ENCODE measurements at places on chromosomes 3 and 15.

GRCh38 chr15:70153921-70154717 lies 56.4 kb upstream of the TLE3 start:
- DNase-seq: no peak

DNA sequence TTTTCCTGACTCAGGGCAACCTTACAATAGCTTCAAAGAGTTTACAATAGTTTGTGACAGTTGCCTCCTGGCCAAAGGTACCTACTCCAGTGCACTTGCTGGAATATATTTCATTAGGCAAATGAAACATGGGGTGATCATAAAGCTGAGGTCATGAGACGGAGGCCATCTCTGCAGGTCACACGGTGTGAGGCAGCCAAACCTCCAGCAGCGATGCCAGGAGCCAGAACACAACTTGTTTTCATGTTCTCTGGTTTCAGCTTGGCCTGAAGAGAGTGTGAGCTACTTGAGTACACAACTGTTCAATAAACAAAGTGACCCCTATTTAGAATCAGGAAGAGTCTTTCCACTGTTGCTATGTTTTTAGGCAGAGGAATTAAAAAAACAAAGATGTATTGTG lies 42.7 kb upstream of the PYGO1 start:
- no peak for DNase-seq

- no peak for DNase-seq
Observed at GRCh38 chr15:38069511-38070011, 135.1 kb downstream of the TMCO5A start.

- DNase-seq: no peak
Observed at GRCh38 chr3:185207931-185208746, 45.7 kb downstream of the EHHADH start.

DNA sequence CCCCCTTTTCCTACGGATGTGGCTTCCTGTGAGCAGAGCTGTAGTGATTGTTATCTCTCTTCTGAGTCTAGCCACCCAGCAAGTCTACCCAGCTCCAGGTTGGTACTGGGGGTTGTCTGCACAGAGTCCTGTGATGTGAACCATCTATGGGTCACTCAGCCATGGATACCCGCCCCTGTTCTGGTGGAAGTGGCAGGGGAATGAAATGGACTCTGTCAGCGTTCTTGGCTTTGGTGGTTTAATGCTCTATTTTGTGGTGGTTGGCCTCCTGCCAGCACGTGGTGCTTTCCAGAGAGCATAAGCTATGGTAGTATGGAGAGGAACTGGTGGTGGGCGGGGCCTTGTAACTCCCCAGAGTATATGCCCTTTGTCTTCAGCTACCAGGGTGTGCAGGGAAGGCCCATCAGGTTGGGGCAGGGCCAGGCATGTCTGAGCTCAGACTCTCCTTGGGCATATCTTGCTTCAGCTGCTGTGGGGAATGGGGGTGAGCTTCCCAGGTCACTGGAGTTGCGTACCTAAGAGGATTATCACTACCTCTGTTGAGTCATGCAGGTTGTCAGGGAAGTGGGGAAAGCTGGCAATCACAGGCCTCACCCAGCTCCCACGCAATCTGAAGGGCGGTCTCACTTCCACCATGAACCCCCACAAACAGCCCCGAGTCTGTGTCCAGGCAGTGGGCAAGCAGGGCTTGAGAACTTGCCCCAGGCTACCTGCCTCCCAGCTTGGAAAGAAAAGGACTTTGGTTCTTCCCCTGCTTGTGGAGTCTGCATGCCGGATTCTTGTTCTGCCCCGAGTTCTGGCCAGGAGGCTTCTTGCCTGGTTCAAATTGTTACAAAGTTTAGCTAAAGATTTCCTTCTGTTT lies 9.0 kb upstream of the ADGRG7 start:
- no peak for DNase-seq

DNA sequence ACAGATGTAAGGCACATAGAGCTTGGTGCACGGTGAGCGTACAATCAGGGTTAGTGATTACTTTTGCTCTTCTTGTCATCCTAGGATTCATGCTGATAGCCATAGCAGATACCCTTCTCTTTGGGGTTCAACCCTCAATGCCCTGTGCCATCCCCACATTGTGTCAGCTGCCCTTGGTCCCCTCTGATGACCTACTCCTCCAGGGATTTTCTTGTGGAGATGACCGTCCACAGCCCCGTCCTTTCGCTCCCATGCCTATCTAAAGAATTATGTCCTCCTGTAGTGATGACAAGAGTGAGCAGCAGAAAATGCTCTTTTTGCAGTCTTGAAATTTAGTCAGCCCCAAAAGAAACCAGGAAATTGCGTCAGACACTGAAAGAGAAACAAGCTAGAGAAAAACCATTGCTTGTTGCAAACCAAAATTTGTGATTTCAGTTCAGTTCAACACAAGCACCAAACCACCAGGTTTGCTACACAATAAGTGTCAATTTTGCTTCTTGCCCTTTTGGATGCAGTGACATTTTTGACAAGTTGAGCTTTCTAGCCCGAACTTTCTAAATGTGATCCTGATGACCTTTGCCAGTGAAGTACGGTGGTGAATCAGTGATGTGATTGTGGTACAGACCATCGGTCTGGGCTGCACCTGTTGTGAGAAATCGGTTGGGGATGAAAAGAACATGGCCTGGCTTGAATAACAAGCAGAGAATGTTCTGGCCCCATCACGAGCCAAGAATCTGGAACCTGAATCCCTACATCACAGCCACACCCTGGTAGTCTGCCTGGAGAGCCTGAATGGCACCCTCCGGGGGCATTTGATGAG lies 41.3 kb downstream of the CMTM7 start:
- DNase-seq: no peak

GRCh38 chr3:15051531-15051930 lies 13.6 kb downstream of the MRPS25 start:
- no peak for DNase-seq

- DNase-seq: no peak
Observed at GRCh38 chr3:49377483-49377882, 19.3 kb upstream of the GPX1 start.

DNA sequence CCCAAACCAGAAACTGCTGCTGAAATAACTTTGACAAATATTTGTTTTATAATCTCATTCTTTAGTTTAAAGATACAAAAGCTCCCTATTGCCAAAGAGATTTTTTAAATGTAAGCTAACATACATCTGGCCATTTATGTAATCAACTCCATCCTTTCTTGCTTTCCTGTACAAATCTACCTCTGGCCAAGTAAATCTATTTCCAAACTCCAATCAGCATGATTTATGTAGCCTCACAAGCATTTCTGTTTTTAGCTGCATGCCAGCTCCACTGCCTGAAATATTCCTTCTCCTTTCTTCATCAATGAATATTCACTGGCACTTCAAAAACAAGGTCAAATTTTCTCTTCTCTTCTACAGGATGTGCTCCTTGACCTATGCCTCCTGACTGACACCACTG lies 80.0 kb downstream of the SHOX2 start:
- DNase-seq: no peak

DNA sequence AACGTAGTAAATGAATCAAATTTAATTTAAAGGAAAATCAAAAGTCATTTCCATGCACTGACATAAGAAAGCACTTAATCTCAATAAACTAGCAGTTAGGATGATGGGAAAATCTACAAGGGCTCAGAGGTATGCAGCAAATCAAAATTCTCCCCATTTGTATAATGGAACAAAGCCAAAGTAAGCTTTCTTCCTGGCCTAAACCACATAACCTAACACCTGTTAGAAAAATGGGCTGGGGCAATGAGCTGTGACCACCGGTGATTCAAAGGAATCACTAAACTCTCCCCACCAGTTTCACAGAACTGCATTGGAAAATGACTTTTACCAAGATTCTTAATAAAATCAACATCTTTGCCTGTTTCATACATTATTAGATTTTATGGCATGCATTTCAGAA lies 1024.3 kb downstream of the FHIT start:
- DNase-seq: no peak

GRCh38 chr15:91853948-91854638 lies 585 bp downstream of the SLCO3A1 start:
- DNase-seq: no peak

- DNase-seq: no peak
Observed at GRCh38 chr3:123688241-123688747, 103.4 kb upstream of the HACD2 start.

DNA sequence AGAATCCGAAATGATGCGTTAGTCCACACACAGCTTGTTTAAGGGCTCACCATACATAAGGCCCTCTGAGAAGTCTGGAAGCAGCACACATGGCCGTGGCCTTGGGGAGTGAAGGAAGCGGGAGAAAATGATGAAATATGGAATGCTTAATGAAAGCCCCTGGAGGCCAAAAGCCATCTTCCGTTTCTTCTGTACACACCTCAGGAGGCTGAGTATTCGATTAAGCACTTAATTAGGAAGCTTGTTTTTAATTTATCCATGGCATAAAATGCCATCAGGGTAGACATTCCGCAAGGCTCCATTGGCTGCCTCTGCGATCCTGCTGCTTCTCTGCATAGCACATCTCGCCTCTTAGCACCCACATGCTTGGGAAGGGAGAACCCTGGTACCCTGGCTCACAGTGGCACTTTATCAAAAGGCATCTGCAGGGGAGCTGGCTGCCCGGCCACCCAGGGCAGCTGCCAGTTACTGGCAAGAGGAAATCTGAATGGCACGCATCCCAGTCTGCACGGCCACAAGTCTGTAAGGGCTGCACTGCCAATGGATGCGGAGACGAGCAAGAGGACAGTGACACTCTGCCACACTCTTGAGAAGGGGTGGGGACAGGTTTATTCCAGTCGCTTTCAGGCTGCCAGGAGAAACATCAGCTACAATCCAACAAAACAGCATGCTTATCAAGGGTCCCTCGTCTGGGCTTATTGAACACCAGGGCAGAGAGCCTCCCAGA lies 356.2 kb downstream of the OCA2 start:
- DNase-seq: no peak

DNA sequence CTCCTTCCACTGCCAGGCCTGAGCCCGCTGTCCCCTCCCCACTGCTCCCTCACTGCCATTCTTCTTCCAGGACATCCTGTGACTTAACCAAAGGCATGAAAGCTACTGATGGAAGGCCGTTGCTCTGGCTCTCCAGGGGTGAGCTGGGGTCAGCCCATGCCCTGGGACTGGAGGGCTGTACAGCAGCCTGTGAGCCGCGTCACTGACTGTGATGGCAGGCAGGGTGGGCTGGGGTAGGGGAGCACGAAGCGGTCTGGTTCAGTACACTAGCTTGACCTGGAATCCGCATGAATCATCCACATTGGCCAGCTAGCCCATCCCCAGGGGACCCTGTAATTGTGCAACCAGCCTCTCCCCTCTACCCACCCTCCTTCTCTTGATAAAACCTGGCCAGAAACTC lies 30.8 kb downstream of the CORO2B start:
- DNase-seq: no peak

- no peak for DNase-seq
Observed at GRCh38 chr15:85005746-85006145, 24.1 kb downstream of the PDE8A start.

DNA sequence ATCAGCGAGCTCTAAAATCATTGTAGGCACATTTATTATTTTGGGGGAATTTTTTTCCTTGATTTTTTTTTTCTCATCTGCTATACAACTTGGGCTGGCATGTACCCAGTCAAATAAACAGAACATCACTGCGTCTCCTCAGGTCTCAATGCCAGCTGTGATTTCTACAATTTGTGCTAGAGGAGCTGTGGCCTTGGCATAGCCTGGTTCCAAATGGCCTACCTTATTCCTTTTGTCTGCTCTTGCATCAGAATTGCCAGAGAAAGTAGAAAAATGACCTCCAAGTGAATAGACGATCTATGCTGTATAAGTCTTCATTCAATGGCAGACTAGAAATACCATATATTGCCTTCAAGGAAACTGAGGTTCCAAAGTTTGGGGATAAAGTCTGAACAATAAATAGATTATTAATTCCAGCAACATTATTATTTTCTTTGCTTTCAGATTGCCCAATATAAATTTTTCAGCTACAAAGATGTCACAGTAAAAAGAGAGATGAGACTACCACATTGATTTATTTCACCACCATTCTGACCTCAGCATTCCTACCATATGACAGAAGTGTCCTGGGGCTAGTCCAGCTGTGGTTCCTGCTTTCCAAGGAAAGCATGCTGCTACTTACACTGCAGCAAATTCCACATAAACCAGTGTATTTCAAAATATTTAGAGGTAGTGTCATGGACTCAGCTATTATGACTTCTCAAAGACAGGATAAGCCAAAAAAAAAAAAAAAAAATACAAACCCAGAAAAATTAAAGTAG lies 493.9 kb upstream of the ZNF385D start:
- no peak for DNase-seq

GRCh38 chr3:197367081-197367780 lies 68.8 kb upstream of the DLG1 start:
- DNase-seq: no peak

DNA sequence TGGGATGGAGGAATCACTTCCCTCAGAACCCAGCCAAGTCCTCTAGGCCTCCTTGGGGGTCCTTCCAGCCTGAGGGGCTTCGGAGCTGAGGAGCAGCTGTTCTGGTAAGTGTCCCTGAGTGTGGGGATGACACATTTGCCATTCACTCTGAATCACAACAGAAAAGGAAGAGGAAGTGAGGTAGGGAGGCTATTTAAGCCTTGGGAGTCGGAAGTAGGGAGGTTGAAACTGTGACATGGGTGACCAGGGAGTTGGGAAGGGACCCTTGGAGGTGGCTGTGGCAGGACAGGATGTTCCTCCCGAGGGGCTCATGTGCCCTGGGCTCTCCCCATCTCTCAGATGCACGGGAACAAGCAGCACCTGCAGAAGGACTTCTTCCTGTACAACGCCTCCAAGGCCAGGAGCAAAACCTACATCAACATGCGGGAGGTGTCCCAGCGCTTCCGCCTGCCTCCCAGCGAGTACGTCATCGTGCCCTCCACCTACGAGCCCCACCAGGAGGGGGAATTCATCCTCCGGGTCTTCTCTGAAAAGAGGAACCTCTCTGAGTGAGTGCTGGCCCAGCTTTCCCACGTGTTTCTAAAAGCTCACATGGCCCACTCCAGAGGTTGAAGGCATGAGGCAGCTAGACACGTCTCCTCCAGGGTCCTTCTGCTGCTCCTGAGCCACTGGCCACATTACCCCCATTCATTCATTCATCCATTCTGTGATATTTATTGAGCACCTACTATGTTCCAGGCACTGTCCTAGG lies 43.3 kb downstream of the CAPN3 start:
- DNase-seq: no peak

GRCh38 chr15:35014241-35014640 lies 26.2 kb upstream of the ZNF770 start:
- no peak for DNase-seq

- no peak for DNase-seq
Observed at GRCh38 chr15:69926006-69926405, 171.7 kb downstream of the TLE3 start.

GRCh38 chr15:37824717-37825382 lies 109.6 kb upstream of the TMCO5A start:
- no peak for DNase-seq

- DNase-seq: no peak
Observed at GRCh38 chr15:66167854-66168253, 85.7 kb downstream of the MEGF11 start.

- DNase-seq: no peak
Observed at GRCh38 chr3:12662593-12663400, 1.1 kb downstream of the RAF1 start.

- DNase-seq: no peak
Observed at GRCh38 chr3:58528629-58529028, 8.4 kb downstream of the ACOX2 start.

DNA sequence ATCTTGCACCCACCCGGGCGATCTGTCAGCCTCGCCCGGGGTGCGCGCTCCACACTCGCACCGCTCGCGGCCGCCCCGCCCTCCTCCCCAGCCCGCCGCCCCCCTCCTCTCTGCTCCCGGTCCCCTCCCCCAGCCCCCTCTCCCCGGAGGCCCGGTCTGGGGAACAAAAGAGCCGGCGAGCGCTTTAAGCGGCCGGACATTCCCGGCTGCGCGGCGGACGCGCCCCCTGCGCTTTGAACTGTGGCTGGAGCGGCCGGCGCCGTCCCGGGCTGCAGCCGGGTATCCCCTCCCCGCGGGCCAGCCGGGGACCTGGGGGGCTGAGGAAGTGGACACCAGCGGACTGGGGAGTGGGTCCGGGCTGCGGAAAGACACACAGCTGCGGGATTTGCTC lies at the start of gene IGDCC3:
Gene IGDCC3, minus strand, starts transcription at position 27 of the 391 bp plus-strand sequence. CDS start 214 bp downstream, outside the sequence.
- DNase-seq: no peak

All from stimulated activated CD4-positive, alpha-beta T cell treated with anti-CD3 and anti-CD28 coated beads, Interleukin-1b, Interleukin-23, amount 100 ng/mL, for 1 hour (primary cell).